ENCODE measurements at places on chromosomes 16 and 17. TPM values are rescaled to one million over a fixed set of nuclear protein-coding genes. Genes with fewer than 3 reads are reported as not detected.

GRCh38 chr16:88060524-88061219 lies 109.4 kb downstream of the BANP start:
- no peak for DNase-seq

GRCh38 chr16:81415751-81416150 lies 28.9 kb upstream of the CMIP start:
- no peak for DNase-seq

GRCh38 chr17:77566566-77567138 lies 391.9 kb upstream of the TNRC6C start:
- DNase-seq: no peak

GRCh38 chr16:2675021-2675420 lies 7.3 kb upstream of the KCTD5 start:
- no peak for DNase-seq

GRCh38 chr16:53611179-53611696 lies 92.4 kb downstream of the RPGRIP1L start:
- no peak for DNase-seq

The NDRG4 gene
- 5.4 TPM for total RNA-seq

GRCh38 chr16:85595812-85596502 lies 17.2 kb upstream of the GSE1 start:
- no peak for DNase-seq

DNA sequence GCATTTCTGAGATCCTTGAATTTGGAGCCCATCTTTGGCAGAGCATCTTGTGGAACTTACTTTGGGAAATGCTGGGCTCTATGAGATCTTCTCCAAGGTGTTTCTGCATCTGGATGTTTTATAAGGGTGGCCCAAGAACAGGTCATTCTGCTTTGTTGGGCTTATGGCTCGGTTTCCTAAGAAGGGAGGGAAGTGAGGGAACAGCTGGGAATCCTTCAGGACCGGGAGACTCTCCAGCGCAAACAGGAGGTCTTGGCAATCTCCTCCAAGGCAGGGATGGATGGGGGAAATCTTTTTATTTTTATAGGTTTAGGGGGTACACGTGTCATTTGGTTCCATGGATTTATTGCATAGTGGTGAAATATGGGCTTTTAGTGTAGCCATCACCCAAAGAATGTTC lies 54.7 kb downstream of the IRX3 start:
- no peak for DNase-seq

DNA sequence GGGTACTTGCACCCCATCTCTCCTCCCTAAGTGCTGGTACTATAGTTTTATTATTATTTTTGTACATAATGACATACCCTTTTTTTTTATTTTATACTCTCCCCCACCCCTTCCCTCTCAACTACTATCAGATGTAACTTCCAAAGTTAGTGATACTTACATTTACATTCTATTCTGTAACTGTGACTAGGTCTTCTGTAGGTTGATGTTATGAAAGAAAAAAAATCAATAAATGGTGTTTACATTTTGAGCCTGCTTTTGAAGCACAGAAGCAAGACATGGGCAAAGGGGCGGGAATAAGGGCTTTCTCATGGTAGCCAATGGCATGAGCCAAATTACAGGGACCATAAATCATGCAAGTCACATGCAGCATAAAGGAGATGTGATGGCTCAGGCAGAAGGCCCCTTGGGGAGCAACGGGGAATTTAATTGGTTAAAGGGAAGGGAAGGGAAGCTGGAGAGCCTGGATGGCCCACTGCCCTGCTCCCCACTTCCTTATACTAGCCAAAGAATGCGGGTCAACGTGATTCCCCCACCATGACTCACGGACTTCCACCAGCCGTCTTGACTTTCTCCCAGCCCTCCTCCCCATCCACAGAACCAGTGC lies 2.4 kb upstream of the ACSF2 start:
- DNase-seq: no peak

DNA sequence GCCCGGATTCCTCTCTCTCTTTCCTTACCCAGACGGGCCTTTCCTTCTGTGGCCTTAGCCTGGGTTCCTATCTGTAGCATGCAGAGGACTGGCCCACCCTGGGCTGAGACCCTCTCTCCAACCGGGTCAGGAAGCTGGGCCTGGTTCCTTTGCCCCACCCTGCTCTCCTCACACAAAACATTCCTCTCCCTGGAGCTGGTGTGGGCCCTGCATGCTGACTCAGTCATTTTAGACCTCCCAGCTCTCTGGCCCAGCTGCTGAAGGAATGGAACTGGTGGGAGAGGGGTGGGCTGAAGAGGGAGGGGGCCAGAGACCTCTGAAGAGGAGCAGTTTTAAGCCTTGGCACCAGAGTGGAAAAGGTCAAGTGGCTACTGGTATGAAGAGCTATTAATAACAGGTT lies 957 bp downstream of the MYL4 start:
- no peak for DNase-seq

The CEP295NL gene
- total RNA-seq: 9.8 TPM
